Bladder microvascular endothelial cell (primary cell): ENCODE measurements at places on chromosomes 4 and X. TPM values are rescaled to one million over a fixed set of nuclear protein-coding genes. Genes with fewer than 3 reads are reported as not detected.

HHIP gene
- total RNA-seq = 29.3 and 380 TPM in 2 replicates

YIPF7 gene
- total RNA-seq = not detected in 2 replicates

RBMXL3 gene
- not detected in 2 replicates for total RNA-seq

IL21 gene
- not detected in 2 replicates for total RNA-seq

CITED1 gene
- total RNA-seq = 0.13 and 0.16 TPM in 2 replicates
